A673 (cell line): ENCODE measurements at places on chromosomes 3 and 15. TPM values are rescaled to one million over a fixed set of nuclear protein-coding genes. Genes with fewer than 3 reads are reported as not detected.

DNA sequence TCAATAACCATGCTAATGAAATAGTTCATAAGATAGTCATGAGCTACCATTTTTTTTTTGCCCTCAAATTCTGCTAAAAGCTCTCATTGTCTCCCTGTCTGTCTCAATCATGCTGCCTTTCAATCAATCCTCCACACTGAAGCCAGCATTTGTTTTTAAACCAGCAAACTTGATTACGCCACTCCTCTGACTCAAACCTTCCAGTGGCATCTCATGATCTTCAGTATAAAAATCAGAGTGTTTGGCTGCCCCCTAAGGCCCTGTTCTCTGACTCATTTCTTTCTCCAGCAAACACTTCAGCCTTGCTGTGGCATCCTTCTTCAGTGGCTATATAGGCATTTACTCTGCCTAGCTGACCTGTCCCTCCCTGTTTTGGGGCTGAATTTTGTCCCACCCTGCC is 36.0 kb upstream of the EOMES start:
- DNase-seq, result no peak
- H3K27me3 ChIP-seq, result no peaks in the 10 kb centered on the region
- H3K36me3 ChIP-seq, result no peaks in the 10 kb centered on the region
- no peak overlapping the region for H3K27ac ChIP-seq

DNA sequence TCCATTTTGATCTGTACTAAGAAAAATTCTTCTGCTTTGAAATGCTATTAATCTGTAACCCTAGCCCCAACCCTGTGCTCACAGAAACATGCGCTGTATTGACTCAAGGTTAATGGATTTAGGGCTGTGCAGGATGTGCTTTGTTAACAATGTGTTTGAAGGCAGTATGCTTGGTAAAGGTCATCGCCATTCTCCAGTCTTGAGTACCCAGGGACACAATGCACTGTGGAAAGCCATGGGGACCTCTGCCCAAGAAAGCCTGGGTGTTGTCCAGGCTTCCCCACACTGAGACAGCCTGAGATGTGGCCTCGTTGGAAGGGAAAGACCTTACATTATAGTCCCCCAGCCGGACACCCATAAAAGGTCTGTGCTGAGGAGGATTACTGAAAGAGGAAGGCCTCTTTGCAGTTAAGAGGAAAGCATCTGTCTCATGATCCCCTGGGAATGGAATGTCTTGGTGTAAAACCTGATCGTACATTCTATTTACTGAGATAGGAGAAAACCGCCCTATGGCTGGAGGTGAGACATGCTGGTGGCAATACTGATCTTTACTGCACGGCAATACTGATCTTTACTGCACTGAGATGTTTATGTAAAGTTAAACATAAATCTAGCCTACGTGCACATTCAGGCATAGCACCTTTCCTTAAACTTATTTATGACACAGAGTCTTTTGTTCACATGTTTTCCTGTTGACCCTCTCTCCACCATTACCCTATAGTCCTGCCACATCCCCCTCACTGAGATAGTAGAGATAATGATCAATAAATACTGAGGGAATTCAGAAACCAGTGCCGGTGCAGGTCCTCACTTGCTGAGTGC is 6.3 kb downstream of the PIGZ start:
- H3K27me3 ChIP-seq, result no peaks in the 10 kb centered on the region
- H3K36me3 ChIP-seq, result no peaks in the 10 kb centered on the region
- no peak overlapping the region for H3K27ac ChIP-seq
- DNase-seq, result no peak
- H3K4me3 ChIP-seq, result no peak overlapping the region

The SEMA7A gene
- total RNA-seq, result 0.45 and 1.4 TPM in 2 replicates

- peaks cover 5% of the 10 kb centered on the region for H3K4me1 ChIP-seq
- no peaks in the 10 kb centered on the region for H3K36me3 ChIP-seq
- no peak overlapping the region for H3K27ac ChIP-seq
- no peaks in the 10 kb centered on the region for H3K27me3 ChIP-seq
- DNase-seq, result no peak
Observed at GRCh38 chr3:112602217-112602838, 38.6 kb downstream of the CCDC80 start.

- peak overlapping the region; percentile 25 for H3K27ac ChIP-seq
- no peaks in the 10 kb centered on the region for H3K27me3 ChIP-seq
- no peaks in the 10 kb centered on the region for H3K36me3 ChIP-seq
- H3K4me3 ChIP-seq, result peak overlapping the region; percentile 26
- peak; percentile 79 for DNase-seq
Observed at GRCh38 chr3:27681249-27681748, 40.8 kb downstream of the EOMES start.

- no peak overlapping the region for H3K4me3 ChIP-seq
- no peaks in the 10 kb centered on the region for H3K27me3 ChIP-seq
- DNase-seq, result peak; percentile 84
- H3K36me3 ChIP-seq, result no peaks in the 10 kb centered on the region
- H3K4me1 ChIP-seq, result peaks cover 11% of the 10 kb centered on the region
- H3K27ac ChIP-seq, result peak overlapping the region; percentile 49
Observed at GRCh38 chr3:152073267-152073666, 195.5 kb upstream of the MBNL1 start.

The CTDSPL gene
- 13.2 and 14.0 TPM in 2 replicates for total RNA-seq

The DAG1 gene
- total RNA-seq, result 36.5 and 36.8 TPM in 2 replicates

DNA sequence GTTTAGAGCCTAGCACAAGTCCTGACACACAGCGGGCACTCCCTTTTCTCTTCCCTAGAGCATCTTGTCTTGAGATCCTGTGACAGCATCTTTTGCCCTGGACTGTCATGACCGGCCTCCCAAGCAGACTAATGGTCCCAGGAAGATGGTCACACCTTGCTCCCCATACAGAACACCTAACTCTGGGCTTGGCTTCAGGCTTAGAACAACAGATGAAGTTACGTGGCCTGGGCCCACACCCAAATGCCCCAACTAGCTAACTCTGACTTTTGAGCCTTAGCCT is 781 bp upstream of the IP6K1 start:
- no peaks in the 10 kb centered on the region for H3K4me1 ChIP-seq
- H3K36me3 ChIP-seq, result peaks cover 6% of the 10 kb centered on the region
- DNase-seq, result no peak
- peak overlapping the region; percentile 84 for H3K4me3 ChIP-seq
- no peaks in the 10 kb centered on the region for H3K27me3 ChIP-seq

The TTLL13 gene
- total RNA-seq, result 0.33 TPM in 1 of 2 replicates, not detected in the other

GRCh38 chr3:118781839-118782238 is 252.8 kb downstream of the IGSF11 start:
- no peaks in the 10 kb centered on the region for H3K27me3 ChIP-seq
- no peaks in the 10 kb centered on the region for H3K36me3 ChIP-seq
- no peak overlapping the region for H3K27ac ChIP-seq

The HEG1 gene
- 31.8 and 34.3 TPM in 2 replicates for total RNA-seq

DNA sequence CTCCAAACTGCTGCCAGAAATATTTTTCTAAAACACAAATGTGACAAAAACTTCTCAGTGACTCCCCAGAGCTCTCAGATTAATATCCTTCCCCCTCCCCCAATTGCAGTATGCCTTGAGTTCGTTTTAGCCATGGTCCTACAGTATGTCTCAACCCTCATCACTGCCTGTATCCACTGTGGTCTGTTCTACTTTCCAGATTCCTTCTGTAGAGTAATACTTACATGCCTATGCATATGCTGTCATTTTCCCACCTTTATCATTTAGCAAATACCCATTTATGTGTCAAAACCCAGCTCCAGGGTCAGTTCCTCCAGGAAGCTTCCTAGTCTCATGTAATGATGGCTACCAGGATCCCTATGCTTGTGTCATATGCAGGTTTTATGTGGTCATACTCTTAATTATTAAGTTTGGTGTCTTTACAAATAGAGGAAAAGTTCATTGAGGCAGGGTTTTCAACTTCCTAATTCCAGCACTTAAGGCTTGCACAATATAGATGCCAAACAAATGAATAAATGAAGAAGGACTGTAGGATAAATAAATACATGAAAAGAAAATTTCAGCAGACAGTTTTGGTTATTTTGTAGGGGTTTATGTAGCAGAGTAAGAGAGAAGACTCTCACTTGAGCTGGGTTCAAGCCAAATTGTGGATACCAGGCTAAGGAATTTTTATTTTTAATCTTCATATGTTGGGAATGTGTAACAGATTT is 170.8 kb downstream of the ALCAM start:
- no peaks in the 10 kb centered on the region for H3K36me3 ChIP-seq
- H3K4me3 ChIP-seq, result no peak overlapping the region
- H3K27me3 ChIP-seq, result no peaks in the 10 kb centered on the region
- no peaks in the 10 kb centered on the region for H3K4me1 ChIP-seq
- no peak for DNase-seq
- no peak overlapping the region for H3K27ac ChIP-seq

- DNase-seq, result peak; percentile 35
- peaks cover 4% of the 10 kb centered on the region for H3K4me1 ChIP-seq
- H3K4me3 ChIP-seq, result peak overlapping the region; percentile 58
Observed at GRCh38 chr3:37862219-37862902, 681 bp downstream of the CTDSPL start.

DNA sequence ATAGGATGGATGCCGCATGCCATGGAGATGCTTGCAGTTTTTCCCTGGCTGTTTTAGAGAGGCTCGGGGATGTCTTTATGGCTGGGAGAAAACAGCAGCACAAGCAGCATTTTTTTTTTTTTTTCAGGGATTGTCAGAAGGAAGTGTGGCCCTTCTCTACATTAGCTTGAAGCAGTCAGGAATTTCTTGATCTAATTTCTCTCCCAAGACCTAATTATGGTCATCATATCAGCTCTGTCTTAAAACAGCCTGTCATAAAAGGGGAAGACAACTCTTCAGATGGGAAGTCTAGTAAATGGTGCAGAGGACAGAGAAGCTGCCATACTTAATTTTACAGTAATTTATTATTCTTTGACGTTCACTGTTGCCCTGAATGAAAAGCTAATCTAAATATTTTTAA is 44.5 kb downstream of the EAF1 start:
- peaks cover 5% of the 10 kb centered on the region for H3K27me3 ChIP-seq
- H3K4me1 ChIP-seq, result no peaks in the 10 kb centered on the region
- H3K36me3 ChIP-seq, result no peaks in the 10 kb centered on the region
- DNase-seq, result no peak
- no peak overlapping the region for H3K4me3 ChIP-seq

The TJP1 gene
- total RNA-seq, result 34.7 and 42.9 TPM in 2 replicates

- DNase-seq, result no peak
- no peaks in the 10 kb centered on the region for H3K4me1 ChIP-seq
- H3K27ac ChIP-seq, result no peak overlapping the region
Observed at GRCh38 chr15:68441045-68441743, 9.2 kb upstream of the ITGA11 start.

DNA sequence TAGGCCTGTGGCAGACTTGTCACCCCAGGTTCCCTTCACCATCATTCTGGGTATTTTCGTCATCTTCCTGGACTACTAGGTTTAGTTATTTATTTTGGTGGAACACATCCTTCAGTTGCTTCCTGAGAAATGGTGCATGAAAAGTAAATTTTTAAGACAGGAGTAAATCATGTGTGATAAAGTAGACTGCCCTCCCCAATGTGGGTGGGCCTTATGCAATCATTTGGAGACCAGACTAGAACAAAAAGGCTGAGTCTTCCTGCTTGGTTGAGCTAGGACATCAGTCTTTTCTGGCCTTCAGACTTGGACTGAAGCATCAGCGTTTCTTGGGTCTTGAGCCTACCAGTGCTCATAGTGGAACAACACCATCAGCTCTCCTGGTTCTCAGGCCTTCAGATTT is 50.7 kb upstream of the SLC2A2 start:
- H3K36me3 ChIP-seq, result no peaks in the 10 kb centered on the region
- no peak for DNase-seq
- H3K27me3 ChIP-seq, result no peaks in the 10 kb centered on the region
- H3K27ac ChIP-seq, result no peak overlapping the region
- H3K4me1 ChIP-seq, result no peaks in the 10 kb centered on the region

The FBXL22 gene
- 0.24 and 0.52 TPM in 2 replicates for total RNA-seq

GRCh38 chr15:92655178-92655995 is at the start of gene FAM174B:
Gene FAM174B, minus strand, starts transcription at chr15:92655775.
- H3K27me3 ChIP-seq, result peaks cover 50% of the 10 kb centered on the region
- H3K27ac ChIP-seq, result no peak within 1 kb of the TSS
- peak within 1 kb of the TSS; percentile 42 for H3K4me3 ChIP-seq
- no peaks in the 10 kb centered on the region for H3K4me1 ChIP-seq
- DNase-seq, result peak; percentile 47

DNA sequence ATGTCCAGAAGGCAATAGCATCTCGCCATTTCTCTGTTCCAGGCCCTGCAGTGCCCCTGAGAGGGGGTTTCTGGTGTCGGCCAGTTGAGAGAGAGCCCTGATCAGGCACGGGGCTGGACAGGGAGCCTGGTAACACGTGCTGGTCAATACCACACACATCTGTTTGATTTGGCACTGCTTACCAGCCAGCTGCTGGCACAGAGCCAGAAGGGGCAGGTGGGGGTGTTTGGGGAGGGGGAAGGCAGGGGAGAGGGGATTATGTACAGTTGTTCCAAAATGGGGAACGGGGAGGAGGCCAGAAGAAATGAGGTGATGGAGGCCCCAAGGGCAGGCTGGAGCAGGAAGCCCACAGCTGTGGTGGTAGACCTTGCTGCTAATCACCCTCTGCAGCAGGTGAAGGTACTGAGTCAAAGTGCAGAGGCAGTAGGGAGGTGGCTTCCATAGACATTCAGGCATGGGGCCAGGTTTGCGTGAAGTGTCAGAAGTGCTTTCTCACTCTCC is 153.5 kb upstream of the LPP start:
- peaks cover 26% of the 10 kb centered on the region for H3K4me1 ChIP-seq
- H3K36me3 ChIP-seq, result no peaks in the 10 kb centered on the region
- no peak for DNase-seq
- no peaks in the 10 kb centered on the region for H3K27me3 ChIP-seq
- no peak overlapping the region for H3K4me3 ChIP-seq

DNA sequence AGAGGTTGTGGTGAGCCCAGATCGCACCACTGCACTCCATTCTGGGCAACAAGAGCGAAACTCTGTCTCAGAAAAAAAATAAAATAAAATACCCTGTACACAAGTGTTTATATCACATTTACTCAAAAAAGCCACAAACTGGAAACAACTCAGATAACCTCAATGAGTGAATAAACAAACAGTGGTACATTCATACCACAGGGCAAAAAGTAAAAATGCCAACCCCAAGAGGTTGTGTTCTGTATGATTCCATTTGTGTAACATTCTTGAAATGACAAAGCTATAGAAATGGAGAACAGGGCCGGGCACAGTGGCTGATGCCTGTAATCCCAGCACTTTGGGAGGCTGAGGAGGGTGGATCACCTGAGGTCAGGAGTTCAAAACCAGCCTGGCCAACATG is 12.9 kb downstream of the EDC3 start:
- peaks cover 13% of the 10 kb centered on the region for H3K36me3 ChIP-seq
- DNase-seq, result no peak
- no peak overlapping the region for H3K4me3 ChIP-seq
- H3K4me1 ChIP-seq, result no peaks in the 10 kb centered on the region

GRCh38 chr3:172221547-172221946 is 182.2 kb downstream of the FNDC3B start:
- no peaks in the 10 kb centered on the region for H3K36me3 ChIP-seq
- peak; percentile 47 for DNase-seq
- H3K27me3 ChIP-seq, result no peaks in the 10 kb centered on the region
- peaks cover 20% of the 10 kb centered on the region for H3K4me1 ChIP-seq
- no peak overlapping the region for H3K4me3 ChIP-seq
